ENCODE measurements at places on chromosomes 7 and 10.

DNA sequence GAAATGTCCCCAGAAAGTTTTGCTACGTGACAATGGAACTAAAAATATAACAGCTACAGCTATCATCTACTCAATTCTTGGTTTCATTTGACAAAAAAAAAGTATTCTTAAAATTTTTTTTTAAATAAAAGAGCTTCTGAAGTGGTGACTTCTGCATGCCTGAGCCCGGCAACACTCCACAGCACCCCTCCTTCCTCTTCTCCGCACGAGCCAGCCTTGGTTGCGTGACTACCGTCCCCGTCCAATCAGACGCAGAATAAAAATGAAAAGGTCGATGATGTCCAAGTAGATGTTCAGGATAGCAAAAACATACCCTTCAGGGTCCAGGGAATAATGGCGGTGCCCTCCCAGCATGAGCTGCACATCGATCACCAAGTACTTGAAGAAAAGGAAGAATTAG lies 34.5 kb upstream of the GATAD1 start:
- DNase-seq: no peak

DNA sequence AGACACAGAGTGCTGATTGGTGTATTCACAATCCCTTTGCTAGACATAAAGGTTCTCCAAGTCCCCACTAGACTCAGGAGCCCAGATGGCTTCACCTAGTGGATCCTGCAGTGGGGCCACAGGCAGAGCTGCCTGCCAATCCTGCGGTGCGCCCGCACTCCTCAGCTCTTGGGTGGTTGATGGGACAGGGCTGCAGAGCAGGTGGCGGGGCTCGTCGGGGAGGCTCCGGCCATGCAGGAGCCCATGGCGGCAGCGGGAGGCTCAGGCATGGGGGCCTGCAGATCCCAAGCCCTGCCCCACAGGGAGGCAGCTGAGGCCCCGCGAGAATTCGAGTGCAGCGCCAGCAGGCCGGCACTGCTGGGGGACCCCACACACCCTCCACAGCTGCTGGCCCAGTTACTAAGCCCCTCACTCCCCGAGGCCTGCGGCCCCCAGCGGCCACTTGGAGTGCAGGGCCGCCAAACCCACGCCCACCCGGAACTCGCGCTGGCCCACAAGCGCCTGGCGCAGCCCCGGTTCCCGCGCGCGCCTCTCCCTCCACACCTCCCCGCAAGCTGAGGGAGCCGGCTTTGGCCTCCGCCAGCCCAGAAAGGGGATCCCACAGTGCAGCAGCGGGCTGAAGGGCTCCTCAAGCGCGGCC lies 7.7 kb upstream of the BET1 start:
- DNase-seq: no peak

- DNase-seq: no peak
These were observed 3.8 kb upstream of the HOXA4 start for GRCh38 chr7:27134392-27134791.

GRCh38 chr10:30510184-30510931 lies 76.4 kb downstream of the MAP3K8 start:
- no peak for DNase-seq

DNA sequence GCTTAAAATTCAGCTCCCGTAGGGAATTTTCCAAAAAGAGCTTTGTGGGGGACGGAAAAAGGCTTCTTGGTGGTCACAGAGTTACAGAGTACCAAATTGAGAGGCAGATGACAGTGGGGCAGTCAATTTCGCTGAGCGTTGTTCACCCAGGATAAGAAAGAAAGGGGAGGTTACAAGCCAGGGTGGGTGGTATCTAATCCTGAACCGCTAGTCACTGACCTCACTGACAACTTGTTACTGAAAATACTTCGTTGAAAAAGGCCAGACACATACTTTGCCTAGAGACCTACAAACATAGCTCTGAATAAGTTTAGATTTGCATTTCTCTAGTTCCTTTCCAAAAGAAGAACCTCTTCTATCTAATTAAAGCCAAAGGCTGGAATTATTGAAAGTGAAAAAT lies at the start of gene CTNNA3:
Gene CTNNA3 (minus strand): TSS at position 167 of the 400 bp plus-strand sequence.
- DNase-seq: no peak

GRCh38 chr7:41679566-41679965 lies 23.3 kb downstream of the INHBA start:
- no peak for DNase-seq

DNA sequence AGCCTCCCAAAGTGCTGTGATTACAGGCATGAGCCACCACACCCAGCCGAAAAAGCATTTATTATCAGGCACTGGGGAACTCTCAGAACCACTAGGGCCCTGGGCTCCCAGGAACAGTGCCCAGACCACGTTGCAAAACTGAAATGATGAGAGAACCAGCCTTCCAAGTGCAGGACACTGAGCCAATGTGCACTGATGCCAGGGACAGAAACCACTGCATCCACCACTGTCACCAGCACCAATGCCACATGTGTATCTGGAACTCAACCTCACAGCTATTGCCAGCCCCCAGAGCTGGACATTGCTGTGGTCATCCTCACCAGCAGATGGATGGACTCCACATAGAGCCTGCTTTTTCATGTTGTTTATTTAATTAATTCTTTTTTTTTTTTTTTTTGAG lies 28.2 kb upstream of the TPST1 start:
- DNase-seq: no peak

DNA sequence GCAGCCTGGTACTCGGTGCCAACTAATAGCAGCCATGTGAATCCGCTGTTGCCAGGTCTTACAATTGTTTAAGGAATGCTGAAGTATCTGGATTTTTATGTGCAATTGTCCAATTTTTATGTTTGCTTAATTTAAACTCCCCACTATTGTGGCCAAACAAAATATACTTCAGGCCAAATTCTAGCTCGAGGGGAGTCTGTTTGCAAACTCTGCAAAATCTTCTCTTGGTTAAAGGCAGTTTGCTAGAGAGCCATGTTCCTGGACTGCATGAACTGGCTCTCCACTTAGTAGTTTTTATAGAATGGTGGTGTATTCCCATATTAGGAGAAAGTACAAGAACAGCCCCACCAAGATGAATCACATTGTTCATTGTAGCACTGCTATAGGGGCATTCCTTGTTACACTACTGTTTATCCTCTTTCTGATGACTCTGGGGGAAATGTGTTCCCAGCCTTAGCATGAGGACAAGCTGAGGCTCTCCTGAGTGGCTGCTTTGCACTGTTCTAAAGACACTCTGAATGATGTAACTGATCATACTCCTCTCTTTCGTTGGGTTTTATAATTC lies 178.0 kb upstream of the GLI3 start:
- DNase-seq: no peak

GRCh38 chr10:96645191-96645721 lies 58.4 kb upstream of the TM9SF3 start:
- DNase-seq: no peak

- no peak for DNase-seq
These were observed 66.0 kb downstream of the IPMK start for GRCh38 chr10:58201704-58202103.

DNA sequence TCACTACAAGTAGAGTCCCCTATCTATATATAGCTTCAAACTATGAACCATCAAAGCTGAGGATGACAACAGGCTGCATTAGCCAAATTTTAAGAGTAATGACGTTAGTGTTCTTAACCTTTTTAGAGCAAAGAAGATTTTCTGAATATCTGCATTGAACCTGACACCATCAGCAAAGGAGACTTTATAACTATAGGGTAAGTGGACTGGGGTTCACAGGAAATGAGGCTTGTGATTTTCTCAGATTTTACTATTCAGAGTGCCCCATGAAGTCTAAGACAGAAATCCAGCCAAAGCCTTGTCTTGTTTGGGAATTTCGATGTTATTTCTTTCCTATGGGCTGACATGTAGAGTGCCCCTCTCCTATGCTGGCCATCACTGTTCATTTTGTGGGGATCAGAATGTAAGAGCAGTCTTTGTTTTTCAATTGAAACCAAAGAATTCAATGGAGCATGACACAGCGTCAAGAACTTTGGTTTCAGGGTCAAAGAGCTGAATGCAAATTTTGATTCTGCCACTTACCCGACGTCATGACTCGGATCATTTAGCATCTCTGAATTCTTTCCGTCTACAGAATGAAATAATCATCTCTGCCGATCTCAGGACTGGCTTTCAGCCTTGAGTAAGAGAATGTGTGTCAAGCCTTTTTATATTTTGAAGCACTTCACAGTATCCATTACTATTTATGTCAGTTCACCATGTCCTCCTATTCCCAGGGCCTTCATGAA lies 52.7 kb downstream of the DENND11 start:
- DNase-seq: no peak

DNA sequence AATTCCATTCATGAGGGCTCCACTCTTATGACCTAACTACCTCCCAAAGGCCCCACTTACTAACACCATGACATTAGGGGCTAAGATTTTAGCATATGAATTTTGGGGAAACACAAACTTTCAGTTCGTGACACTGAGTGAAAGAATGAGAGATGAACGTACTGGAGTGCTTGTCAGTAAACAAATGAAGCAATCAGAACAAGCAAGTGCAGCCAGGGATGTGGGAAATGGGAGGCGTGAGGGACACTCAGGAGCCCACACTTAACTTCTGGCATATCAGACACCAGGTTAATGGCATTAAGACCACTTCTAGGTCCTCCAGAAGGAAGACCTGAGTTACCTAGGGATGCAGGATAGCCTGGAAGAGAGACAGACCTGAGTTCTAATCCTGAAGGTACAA lies 2.3 kb upstream of the MDFIC start:
- DNase-seq: no peak

Measured in stomach (tissue), 19 donors.